ENCODE measurements at places on chromosomes 1 and 21. TPM values are rescaled to one million over a fixed set of nuclear protein-coding genes. Genes with fewer than 3 reads are reported as not detected.

DNA sequence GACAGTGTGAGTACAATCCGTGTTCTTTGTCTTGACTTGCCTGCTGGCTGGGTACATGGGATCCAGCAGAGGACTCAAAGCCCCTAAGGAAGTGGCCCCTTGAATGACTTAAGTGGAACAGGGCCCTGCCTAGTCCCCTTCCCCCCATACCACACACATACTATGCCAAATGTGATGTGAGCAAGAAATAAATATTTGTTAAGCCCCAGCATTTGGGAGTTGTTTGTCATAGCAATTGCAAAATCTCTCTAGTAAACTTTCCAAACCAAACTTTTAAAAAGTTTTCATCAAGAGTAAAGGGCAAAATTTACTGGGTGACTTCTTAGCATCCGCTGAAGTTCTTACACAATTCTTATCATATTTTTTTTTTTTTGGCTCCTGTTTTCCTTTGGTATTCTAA, 32.5 kb upstream of the CACHD1 start:
- no peak for DNase-seq

GRCh38 chr1:65189576-65190115, 41.6 kb downstream of the AK4 start:
- no peak for DNase-seq

- no peak for DNase-seq
Observed at GRCh38 chr1:224733027-224733911, 117.2 kb downstream of the CNIH3 start.

EDN2 gene
- not detected for total RNA-seq

HOOK1 gene
- total RNA-seq: 2.6 TPM

Data from natural killer cell treated with Interleukin-12 subunit alpha and Interleukin-12 subunit beta and Interleukin-15 and Interleukin-18, amount 100 ng/mL, for 72 hours (primary cell).